ENCODE measurements at places on chromosomes 16 and 17.

DNA sequence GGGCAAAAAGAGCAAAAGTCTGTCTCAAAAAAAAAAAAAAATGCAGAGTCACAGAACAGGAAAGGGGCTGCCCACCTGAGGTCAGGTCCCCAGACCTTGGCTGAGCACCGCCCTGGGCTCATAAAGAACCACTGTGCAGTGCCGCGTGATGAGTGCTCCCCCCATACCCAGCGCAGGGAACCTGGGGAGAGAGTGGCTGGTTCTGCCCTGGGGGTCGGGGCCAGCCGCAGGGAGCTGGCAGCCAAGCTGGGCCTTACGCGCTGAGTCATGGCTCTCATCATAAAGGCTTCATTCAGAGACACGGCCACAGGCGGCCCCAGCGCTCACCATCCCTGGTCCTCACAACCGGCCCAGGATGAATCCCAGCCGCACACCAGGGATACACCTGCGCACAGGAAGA, 80.7 kb downstream of the RAB11FIP4 start:
- DNase-seq: no peak

DNA sequence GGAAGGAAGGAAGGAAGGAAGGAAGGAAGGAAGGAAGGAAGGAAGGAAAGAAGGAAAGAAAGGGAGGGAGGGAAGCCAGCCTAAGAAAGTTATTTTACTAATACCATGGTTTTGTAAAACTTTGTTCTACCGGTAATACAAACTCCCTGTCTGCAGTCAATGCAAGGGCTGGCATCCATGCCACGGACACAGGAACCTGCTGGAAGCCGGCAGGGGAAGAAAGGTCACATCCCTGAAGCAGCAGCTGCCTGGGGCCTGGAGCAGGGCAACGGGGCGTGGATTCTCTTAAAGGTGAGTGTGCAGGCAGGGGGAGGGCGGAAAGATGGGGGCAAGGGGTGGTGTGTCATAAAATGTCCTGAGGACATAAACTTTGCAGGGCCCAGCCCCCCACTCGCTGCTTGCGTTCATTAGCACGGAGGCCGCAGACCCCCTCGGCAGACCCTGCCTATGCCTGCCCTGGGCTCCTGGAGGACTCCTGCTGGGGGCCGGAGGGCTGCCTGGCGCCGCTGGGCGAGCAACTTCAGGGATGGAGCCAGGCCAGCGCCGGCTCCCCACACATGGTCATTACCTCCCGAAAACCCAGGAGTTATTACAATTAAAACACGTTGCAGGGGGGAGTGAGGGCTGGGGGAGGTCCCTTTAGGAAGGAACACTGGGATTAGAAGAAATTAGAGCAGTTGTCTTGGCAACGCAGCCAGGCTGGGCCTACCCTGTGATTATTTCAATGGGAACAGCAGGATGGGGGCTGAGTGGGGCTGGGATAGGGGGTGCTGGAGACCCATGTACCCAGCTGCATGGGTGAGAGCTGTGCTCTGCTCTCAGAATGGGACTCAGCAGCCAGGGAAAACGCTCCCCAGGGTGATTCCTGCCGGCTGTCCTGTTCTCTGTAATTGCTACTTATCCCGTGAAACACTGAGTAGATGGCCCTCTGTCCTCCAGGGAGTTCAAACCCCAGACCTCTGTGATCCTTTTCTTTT, 257.9 kb downstream of the SOX9 start:
- DNase-seq: no peak

GRCh38 chr17:35082073-35082657, 18.7 kb upstream of the RFFL start:
- DNase-seq: peak; percentile 75

DNA sequence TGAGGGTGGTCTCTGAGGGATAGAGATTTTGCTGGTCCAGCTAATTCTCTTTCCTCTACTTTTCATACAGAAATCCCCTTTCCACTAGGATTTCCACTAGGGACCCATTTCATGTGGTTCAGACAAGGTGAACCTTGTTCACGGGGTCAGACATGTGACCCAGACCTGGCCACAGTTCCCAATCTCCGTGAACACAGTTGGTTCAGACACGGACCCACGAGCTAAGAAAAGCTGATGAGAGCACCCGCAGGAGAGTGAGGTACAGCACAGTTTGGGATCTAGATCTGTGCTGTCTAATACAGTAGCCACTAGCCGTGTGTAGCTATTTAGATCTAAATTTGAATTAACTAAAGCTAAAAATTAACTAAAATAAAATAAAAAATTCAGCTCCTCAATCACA, 88.1 kb downstream of the AXIN2 start:
- DNase-seq: no peak

Data from NCI-H1105 (cell line).